ENCODE measurements at places on chromosomes 12 and 14. TPM values are rescaled to one million over a fixed set of nuclear protein-coding genes. Genes with fewer than 3 reads are reported as not detected.

DNA sequence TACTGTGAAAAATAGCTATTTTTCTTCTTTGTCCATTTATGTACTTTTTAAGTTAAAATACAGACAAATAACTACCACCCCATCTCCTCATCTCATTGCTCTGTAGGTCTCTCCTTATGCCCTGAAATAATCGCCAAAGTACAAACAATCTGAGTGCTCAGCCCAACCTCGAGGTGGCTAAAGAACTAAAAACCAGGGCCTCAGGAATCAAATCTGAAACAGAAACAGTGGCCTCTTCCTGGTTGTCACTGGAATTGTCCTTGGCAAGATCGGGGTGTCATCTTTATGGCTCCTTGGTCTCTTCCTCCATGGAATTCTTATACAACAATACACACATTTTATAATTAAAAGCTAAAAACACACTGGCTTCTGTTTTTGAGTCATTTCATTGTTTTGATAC lies 182.4 kb downstream of the ASCL1 start:
- H3K36me3 ChIP-seq = no peaks in the 10 kb centered on the region
- no peak overlapping the region for H3K27ac ChIP-seq
- no peak overlapping the region for H3K4me3 ChIP-seq
- no peaks in the 10 kb centered on the region for H3K4me1 ChIP-seq
- DNase-seq = no peak
- H3K27me3 ChIP-seq = no peaks in the 10 kb centered on the region

GRCh38 chr14:94163796-94164195 lies 10.3 kb upstream of the PPP4R4 start:
- no peaks in the 10 kb centered on the region for H3K4me1 ChIP-seq
- H3K4me3 ChIP-seq = no peak overlapping the region
- no peak for DNase-seq
- no peak overlapping the region for H3K27ac ChIP-seq

- no peaks in the 10 kb centered on the region for H3K36me3 ChIP-seq
- H3K4me3 ChIP-seq = no peak overlapping the region
- DNase-seq = no peak
Observed at GRCh38 chr14:24277606-24278321, 6.4 kb upstream of the RABGGTA start.

DNA sequence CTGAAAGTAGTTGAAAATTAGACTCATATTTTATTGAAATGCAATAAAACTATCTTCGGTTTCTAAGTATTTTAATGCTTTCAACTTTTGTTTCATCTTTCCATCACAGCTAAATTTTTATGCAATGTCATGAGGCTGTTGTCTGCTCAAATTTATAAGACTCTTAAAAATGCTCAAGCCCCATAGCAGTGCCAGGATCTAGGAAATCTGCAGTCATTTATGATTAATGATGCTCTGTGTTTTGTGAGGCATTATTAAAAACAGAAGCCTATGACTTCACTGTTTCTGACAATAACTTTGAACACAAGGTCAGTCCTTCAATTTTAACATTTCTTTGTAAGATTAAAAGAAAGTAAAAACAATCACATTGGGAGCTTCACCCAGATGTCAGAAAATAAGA lies 112.5 kb downstream of the ALX1 start:
- no peak for DNase-seq
- no peaks in the 10 kb centered on the region for H3K36me3 ChIP-seq

GRCh38 chr12:23083267-23083666 lies 458.3 kb downstream of the ETNK1 start:
- no peaks in the 10 kb centered on the region for H3K36me3 ChIP-seq
- H3K4me1 ChIP-seq = no peaks in the 10 kb centered on the region
- H3K27me3 ChIP-seq = no peaks in the 10 kb centered on the region
- no peak for DNase-seq

DNA sequence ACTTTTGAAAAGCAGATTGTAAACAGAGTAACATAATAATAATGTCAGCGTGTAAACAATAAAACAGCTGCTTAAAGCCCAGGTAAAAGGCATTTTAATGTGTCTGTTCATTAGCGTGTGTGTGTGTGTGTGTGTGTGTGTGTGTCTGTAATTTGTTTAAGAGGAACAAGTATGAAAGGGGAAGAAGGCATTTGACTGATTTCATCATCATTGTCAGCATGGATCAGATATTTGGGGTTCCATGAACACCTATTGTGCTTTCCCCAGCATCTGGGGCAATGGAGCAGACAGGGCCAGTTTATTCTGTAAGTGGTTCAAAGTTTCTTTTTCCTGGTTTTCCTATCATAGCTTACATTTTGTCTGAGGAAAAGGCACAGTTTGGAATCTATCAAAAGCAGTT lies 28.9 kb downstream of the SLC25A21 start:
- no peak overlapping the region for H3K4me3 ChIP-seq
- DNase-seq = no peak
- no peaks in the 10 kb centered on the region for H3K27me3 ChIP-seq
- H3K27ac ChIP-seq = no peak overlapping the region

GRCh38 chr12:57178213-57178612 lies 30.8 kb upstream of the LRP1-AS start:
- H3K4me3 ChIP-seq = no peak overlapping the region
- H3K4me1 ChIP-seq = peaks cover 13% of the 10 kb centered on the region
- DNase-seq = no peak
- no peaks in the 10 kb centered on the region for H3K27me3 ChIP-seq
- H3K36me3 ChIP-seq = peaks cover 41% of the 10 kb centered on the region

DNA sequence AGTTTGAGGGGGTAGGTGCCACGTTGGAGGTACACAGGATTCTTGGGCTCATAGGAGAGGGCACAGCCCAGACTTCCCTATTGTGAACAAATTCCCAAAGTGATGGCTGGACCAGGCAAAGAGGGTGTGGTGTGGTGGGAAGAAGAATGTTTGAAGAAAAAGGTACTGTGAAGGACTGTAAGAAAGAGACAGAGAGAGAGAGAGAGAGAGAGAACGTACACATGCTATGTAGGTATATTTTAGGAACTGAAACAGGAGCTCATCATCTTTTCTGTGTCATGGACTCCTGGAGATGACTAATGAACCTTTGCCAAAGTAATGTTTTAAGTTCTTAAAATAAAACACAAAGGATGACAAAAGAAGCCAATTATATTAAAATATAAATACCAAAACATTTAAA lies 24.5 kb downstream of the SLC17A8 start:
- DNase-seq = no peak
- no peak overlapping the region for H3K27ac ChIP-seq
- H3K27me3 ChIP-seq = no peaks in the 10 kb centered on the region
- H3K4me3 ChIP-seq = no peak overlapping the region
- no peaks in the 10 kb centered on the region for H3K36me3 ChIP-seq

- peak overlapping the region; percentile 86 for H3K27ac ChIP-seq
- no peaks in the 10 kb centered on the region for H3K4me1 ChIP-seq
- peaks cover 50% of the 10 kb centered on the region for H3K36me3 ChIP-seq
- DNase-seq = no peak
- no peak overlapping the region for H3K4me3 ChIP-seq
Observed at GRCh38 chr12:4286771-4287317, 13.3 kb downstream of the CCND2 start.

- no peaks in the 10 kb centered on the region for H3K27me3 ChIP-seq
- no peak for DNase-seq
- H3K27ac ChIP-seq = peak overlapping the region; percentile 81
- H3K36me3 ChIP-seq = no peaks in the 10 kb centered on the region
Observed at GRCh38 chr12:80187660-80188090, 88.3 kb downstream of the OTOGL start.

DNA sequence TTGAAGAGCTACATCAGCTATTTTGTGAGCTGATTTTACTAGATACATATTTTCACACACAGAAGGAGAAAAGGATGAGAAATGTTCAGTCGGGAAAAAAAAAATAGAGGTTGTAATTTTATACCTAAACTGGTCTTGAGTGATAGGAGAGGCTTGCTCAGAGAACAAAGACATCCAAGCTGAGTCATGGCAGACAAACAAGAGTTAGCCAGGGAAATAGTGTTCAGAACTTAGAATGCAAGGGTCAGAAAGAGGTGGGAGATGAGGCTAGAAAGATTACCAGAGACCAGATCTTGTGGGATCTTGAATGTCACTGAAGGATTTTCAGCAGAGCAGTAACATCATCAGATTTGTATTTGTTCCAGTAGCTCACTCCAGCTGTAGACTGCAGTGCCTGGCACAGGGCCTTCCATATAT lies 121.9 kb upstream of the ATF1 start:
- no peak overlapping the region for H3K4me3 ChIP-seq
- no peak for DNase-seq
- no peak overlapping the region for H3K27ac ChIP-seq
- peaks cover 9% of the 10 kb centered on the region for H3K36me3 ChIP-seq
- no peaks in the 10 kb centered on the region for H3K27me3 ChIP-seq

DNA sequence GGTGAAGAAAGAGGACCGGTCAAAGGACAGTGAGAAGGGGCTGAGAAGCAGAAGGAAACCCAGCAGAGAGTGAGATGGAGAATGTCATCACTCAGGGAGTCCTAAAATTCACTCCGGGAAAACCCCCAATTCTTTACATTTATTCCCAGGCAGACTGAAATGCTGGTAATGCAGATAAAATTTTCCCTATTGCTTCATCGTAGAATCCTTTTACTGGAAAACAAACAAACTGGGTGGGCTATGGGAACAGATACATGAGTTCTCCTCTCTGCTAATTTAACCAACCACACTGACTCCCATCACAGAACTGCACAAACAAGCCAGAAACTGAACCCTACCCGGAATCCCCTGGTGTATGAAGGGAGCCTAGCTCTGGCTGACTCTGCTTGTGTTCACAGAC lies 20.9 kb downstream of the HEBP1 start:
- no peak for DNase-seq
- peaks cover 27% of the 10 kb centered on the region for H3K4me1 ChIP-seq
- H3K4me3 ChIP-seq = no peak overlapping the region

- H3K27me3 ChIP-seq = no peaks in the 10 kb centered on the region
- H3K4me1 ChIP-seq = no peaks in the 10 kb centered on the region
- H3K36me3 ChIP-seq = no peaks in the 10 kb centered on the region
- DNase-seq = no peak
Observed at GRCh38 chr14:46279327-46279726, 372.3 kb downstream of the RPL10L start.

Gene PPP1R13B
- 10.5 TPM for total RNA-seq

Gene CRIP2
- 79.5 TPM for total RNA-seq

Gene SLC38A4
- total RNA-seq = 0.55 TPM

Gene WNT1
- not detected for total RNA-seq

Gene SMIM41
- 1.2 TPM for total RNA-seq

Gene TMPRSS12
- total RNA-seq = not detected

Gene SLC6A15
- total RNA-seq = 0.82 TPM

Gene LMNTD1
- total RNA-seq = 1.5 TPM

Gene CLEC2A
- total RNA-seq = not detected

Gene HOXC10
- total RNA-seq = not detected

Gene LTBP2
- 12.1 TPM for total RNA-seq

Gene PPP2R3C
- total RNA-seq = 25.3 TPM

Gene PZP
- not detected for total RNA-seq
